ENCODE measurements at places on chromosomes 16 and 17.

- DNase-seq = no peak
Observed at GRCh38 chr16:79580453-79581191, 19.9 kb downstream of the MAF start.

GRCh38 chr16:13915033-13915635 lies 4.8 kb upstream of the ERCC4 start:
- no peak for DNase-seq

GRCh38 chr16:14011846-14012245 lies 59.3 kb upstream of the MRTFB start:
- no peak for DNase-seq

GRCh38 chr17:72604518-72604917 lies 483.7 kb downstream of the SOX9 start:
- DNase-seq = no peak

DNA sequence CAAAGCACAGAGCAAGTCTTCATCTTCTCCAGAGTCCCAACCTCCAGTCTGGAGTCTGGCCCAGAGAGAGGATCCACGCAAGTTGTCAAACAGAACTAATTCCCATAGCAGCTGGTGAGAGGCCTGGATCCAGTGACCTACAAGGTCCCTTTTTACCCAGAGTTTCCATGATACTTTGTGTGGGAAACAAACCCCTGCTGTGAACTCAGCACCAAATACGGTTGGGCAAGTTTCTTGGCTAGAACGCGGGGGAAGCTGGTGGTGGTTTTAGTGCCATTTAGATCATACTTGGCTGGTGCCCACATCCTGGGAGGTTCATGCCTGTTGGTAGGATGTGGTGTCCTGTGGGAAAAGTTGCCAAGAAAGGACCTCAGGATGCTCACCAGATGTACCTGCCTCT lies 18.1 kb downstream of the TMC7 start:
- no peak for DNase-seq

GRCh38 chr16:87012954-87013938 lies 303.9 kb downstream of the C16orf95 start:
- DNase-seq = no peak

- no peak for DNase-seq
Observed at GRCh38 chr17:46063241-46063640, 64.2 kb downstream of the STH start.

GRCh38 chr17:70365091-70365583 lies 195.8 kb downstream of the KCNJ2 start:
- no peak for DNase-seq

DNA sequence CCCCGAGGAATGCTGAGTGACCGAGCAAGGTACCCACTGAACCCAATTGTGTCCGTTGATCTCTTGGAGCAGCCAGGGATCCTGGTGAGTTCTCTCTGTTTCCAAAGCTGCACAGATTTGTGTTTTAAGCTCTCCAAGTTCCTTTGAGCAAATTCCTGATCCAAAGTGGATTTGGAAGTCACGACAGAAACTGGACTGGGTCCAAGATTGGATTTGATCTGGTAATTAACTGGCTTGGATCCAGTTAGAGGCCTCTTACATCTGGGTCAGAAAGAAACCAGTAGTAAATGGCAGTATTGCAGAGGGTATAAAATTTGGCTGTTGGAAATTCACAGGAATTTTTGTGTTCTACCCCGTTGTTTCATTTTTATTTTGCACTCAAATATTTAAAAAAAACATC lies 119.5 kb downstream of the PMP22 start:
- DNase-seq = no peak
